ENCODE measurements at places on chromosomes 2 and 18.

- no peaks in the 10 kb centered on the region for H3K4me1 ChIP-seq
- DNase-seq = no peak
- no peaks in the 10 kb centered on the region for H3K27me3 ChIP-seq
- no peaks in the 10 kb centered on the region for H3K36me3 ChIP-seq
- no peak overlapping the region for H3K27ac ChIP-seq
Observed at GRCh38 chr18:67730886-67731285, 214.4 kb upstream of the DSEL start.

GRCh38 chr2:66845307-66845706, 410.4 kb downstream of the MEIS1 start:
- H3K27me3 ChIP-seq = no peaks in the 10 kb centered on the region
- no peaks in the 10 kb centered on the region for H3K36me3 ChIP-seq
- H3K4me3 ChIP-seq = no peak overlapping the region
- no peak for DNase-seq
- no peak overlapping the region for H3K27ac ChIP-seq
- no peaks in the 10 kb centered on the region for H3K4me1 ChIP-seq

DNA sequence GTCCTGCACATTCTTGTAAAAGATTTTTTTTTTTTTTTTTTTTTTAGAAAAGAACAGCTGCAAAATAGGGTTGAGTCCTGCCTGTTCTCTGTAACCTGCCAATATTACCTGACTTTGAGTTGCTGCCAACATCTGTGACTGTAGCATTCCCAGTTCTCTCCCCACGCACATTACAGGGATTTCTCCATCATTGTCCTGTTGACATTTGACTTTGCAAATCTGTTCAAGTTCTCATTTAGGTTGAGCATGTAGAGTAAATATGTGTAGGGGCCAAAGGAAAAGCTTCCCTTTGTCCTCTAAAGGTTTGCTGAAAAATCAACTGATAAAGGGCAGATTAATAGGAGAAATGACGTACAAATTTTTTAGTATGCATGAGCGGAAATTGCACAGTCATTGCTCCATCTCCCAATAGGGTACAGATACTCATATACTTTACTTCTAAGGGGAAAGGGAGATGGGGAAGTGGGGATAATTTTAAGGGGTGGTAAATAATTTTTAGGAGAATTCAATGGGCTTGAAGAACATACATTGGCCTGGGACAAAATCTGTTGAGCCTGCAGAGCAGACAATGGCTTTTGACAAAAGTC, 385.5 kb downstream of the PIK3C3 start:
- H3K4me3 ChIP-seq = no peak overlapping the region
- no peaks in the 10 kb centered on the region for H3K4me1 ChIP-seq

DNA sequence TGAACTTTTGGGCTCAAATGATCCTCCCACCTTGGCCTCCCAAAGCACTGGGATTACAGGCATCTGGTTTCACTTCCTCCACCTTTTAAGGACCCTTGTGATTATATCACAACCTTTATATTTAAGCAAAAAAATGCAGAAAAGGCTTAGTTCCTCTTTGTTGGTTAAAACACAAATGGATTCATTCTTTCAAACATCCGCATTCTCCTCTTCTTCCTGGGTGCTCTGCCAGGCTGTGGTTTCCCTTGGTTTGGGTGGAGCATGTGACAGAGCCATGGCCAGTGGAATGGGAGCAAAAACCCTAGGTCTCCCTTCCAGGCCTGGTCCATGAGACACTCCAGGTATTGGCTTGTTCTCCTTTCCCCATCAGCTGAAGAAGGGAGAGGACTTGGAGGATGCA, 9.9 kb upstream of the SLC66A3 start:
- H3K4me1 ChIP-seq = no peaks in the 10 kb centered on the region
- no peak overlapping the region for H3K27ac ChIP-seq
- no peak for DNase-seq
- H3K4me3 ChIP-seq = no peak overlapping the region

- H3K4me3 ChIP-seq = no peak overlapping the region
- H3K27me3 ChIP-seq = no peaks in the 10 kb centered on the region
- no peak overlapping the region for H3K27ac ChIP-seq
- DNase-seq = no peak
- H3K4me1 ChIP-seq = no peaks in the 10 kb centered on the region
Observed at GRCh38 chr2:108403494-108403893, 25.7 kb downstream of the SULT1C4 start.

DNA sequence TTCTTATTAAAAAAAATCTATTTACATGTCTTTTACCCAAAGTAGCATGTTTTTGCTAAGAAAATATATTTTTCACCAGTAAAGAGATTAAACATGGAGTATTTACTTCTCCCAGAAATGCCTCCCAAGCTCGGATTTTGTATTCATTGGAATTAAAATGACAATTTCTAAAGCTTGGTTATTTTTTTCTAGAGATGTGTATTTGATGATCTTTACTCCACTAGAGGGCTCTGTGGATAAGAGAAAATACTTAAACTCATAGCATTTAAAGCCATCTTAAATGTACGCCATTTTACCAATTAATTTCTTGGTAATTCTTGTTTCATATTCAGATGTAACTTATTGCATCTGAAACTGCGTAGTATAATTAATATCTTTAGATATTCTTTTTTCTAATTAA, 461.4 kb downstream of the GALR1 start:
- H3K4me3 ChIP-seq = no peak overlapping the region
- H3K27ac ChIP-seq = no peak overlapping the region
- no peak for DNase-seq
- no peaks in the 10 kb centered on the region for H3K4me1 ChIP-seq

GRCh38 chr2:162074928-162075688, 1.1 kb upstream of the DPP4 start:
- no peaks in the 10 kb centered on the region for H3K27me3 ChIP-seq
- H3K4me3 ChIP-seq = no peak overlapping the region
- no peak overlapping the region for H3K27ac ChIP-seq
- H3K36me3 ChIP-seq = no peaks in the 10 kb centered on the region
- DNase-seq = no peak
- H3K4me1 ChIP-seq = peaks cover 37% of the 10 kb centered on the region

GRCh38 chr2:144682248-144682647, 162.3 kb upstream of the ZEB2 start:
- DNase-seq = no peak
- no peaks in the 10 kb centered on the region for H3K36me3 ChIP-seq
- no peak overlapping the region for H3K27ac ChIP-seq
- H3K4me1 ChIP-seq = no peaks in the 10 kb centered on the region
- no peaks in the 10 kb centered on the region for H3K27me3 ChIP-seq
- H3K4me3 ChIP-seq = no peak overlapping the region

GRCh38 chr2:137924019-137924418, 40.3 kb upstream of the HNMT start:
- H3K36me3 ChIP-seq = no peaks in the 10 kb centered on the region
- H3K27ac ChIP-seq = no peak overlapping the region
- no peaks in the 10 kb centered on the region for H3K4me1 ChIP-seq

- H3K4me3 ChIP-seq = no peak overlapping the region
- H3K36me3 ChIP-seq = no peaks in the 10 kb centered on the region
- H3K27me3 ChIP-seq = no peaks in the 10 kb centered on the region
- H3K27ac ChIP-seq = no peak overlapping the region
Observed at GRCh38 chr18:29594493-29594892, 1417.6 kb upstream of the CDH2 start.

DNA sequence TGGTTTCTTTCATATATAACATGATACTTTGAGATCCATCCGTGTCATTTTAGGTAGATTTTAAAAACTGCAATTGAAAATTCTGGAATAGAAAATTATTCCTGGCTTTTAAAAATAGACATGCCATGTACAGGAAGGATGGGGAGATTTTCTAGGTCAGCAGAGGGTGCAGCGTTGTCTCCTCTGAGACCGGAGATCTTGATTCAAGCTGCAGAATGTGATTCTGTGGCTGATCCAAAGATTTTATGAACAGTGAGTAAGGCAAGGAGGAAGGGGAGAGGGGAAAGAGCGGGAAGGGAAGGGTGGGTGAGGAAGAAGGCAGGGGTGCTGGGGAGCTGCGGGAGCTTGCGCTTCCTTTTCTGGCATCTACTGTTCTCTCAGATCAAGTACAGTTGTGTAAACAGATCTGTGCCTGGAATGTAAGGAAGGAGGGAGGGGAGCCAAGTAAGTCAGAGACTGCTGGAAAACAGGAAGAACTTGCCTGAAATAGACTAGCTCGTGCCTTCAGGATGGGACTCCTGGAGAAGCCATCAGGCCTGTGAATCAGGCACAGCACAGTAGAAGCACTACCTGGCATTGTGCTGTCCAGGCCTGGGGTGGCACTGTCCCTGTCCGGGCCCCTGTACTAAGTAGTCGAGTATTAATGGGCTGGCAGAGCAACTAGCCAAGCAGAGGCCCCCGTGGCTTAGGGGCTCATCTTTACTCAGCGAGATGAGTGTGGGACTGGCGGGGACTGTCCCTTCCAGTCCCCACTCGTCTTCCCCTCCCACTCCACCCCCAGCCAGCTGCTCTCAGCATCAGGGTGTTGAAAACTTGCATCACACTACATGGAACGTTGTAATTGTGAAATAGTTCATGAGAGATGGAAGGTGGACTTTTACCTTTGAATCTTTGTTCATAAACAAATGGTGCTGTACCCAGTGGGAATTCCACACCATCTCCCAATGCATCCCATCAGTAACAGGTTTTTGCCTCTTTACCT, 163.5 kb downstream of the UXS1 start:
- peaks cover 20% of the 10 kb centered on the region for H3K4me1 ChIP-seq
- H3K36me3 ChIP-seq = no peaks in the 10 kb centered on the region
- H3K27ac ChIP-seq = no peak overlapping the region
- H3K27me3 ChIP-seq = no peaks in the 10 kb centered on the region
- H3K4me3 ChIP-seq = no peak overlapping the region

DNA sequence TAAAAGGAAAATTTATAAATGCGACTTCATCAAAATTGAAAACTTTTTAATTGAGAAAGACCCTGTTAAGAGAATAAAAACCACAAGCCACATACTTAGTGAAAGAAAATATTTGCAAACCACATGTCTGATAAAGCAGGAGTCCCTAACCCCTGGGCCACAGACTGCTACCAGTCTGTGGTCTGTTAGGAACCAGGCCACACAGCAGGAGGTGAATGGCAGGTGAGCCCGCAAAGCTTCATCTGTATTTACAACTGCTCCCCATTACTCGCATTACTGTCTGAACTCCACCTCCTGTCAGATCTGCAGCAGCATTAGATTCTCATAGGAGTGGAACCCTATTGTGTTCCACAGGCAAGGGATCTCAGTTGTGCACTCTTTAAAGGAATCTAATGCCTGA, 95.5 kb upstream of the CRACDL start:
- no peak for DNase-seq
- no peaks in the 10 kb centered on the region for H3K36me3 ChIP-seq
- no peaks in the 10 kb centered on the region for H3K4me1 ChIP-seq
- no peak overlapping the region for H3K4me3 ChIP-seq
- no peaks in the 10 kb centered on the region for H3K27me3 ChIP-seq
- no peak overlapping the region for H3K27ac ChIP-seq

- peaks cover 44% of the 10 kb centered on the region for H3K4me1 ChIP-seq
- DNase-seq = peak; percentile 75
- no peaks in the 10 kb centered on the region for H3K27me3 ChIP-seq
- H3K36me3 ChIP-seq = no peaks in the 10 kb centered on the region
Observed at GRCh38 chr2:233404222-233404621, 49.9 kb downstream of the DGKD start.

- no peaks in the 10 kb centered on the region for H3K4me1 ChIP-seq
- H3K36me3 ChIP-seq = no peaks in the 10 kb centered on the region
- no peak for DNase-seq
- no peaks in the 10 kb centered on the region for H3K27me3 ChIP-seq
Observed at GRCh38 chr2:159545085-159545484, 71.3 kb downstream of the BAZ2B start.

GRCh38 chr2:238493880-238494572, 67.3 kb downstream of the ASB1 start:
- no peaks in the 10 kb centered on the region for H3K27me3 ChIP-seq
- DNase-seq = no peak
- H3K27ac ChIP-seq = no peak overlapping the region
- no peaks in the 10 kb centered on the region for H3K36me3 ChIP-seq
- H3K4me1 ChIP-seq = peaks cover 27% of the 10 kb centered on the region

DNA sequence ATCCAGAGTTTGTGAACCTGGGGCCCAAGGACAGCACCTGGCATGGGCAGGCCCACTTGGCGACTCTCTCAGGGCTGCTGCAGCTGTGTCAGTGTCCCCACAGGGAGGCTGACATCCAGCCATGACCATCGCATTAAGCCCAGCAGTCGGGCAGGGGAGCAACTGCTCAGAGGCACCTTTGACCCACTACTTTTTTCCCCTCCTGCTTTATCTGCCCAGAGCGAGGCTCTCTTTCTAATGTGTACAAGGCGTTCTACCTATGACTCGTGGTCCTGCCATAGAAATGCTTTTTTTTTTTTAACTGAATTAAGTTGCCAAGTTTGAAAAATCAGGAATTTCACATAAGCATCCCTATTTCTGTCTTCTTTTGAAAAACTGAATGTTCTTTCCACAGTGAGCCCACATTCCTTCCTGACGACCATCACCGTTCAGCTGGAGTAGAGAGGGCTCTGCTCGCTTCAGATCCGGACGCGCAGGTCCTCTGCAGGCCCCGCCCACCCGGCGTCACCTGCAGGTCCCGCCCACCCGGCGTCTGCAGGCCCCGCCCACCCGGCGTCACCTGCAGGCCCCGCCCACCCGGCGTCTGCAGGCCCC, 403 bp upstream of the CLUL1 start:
- H3K27ac ChIP-seq = no peak overlapping the region
- peaks cover 11% of the 10 kb centered on the region for H3K4me1 ChIP-seq
- no peak for DNase-seq
- no peaks in the 10 kb centered on the region for H3K27me3 ChIP-seq

GRCh38 chr2:162038725-162039124, 35.3 kb downstream of the DPP4 start:
- DNase-seq = no peak
- peaks cover 4% of the 10 kb centered on the region for H3K4me1 ChIP-seq
- no peak overlapping the region for H3K4me3 ChIP-seq
- peaks cover 12% of the 10 kb centered on the region for H3K36me3 ChIP-seq
- H3K27me3 ChIP-seq = no peaks in the 10 kb centered on the region

DNA sequence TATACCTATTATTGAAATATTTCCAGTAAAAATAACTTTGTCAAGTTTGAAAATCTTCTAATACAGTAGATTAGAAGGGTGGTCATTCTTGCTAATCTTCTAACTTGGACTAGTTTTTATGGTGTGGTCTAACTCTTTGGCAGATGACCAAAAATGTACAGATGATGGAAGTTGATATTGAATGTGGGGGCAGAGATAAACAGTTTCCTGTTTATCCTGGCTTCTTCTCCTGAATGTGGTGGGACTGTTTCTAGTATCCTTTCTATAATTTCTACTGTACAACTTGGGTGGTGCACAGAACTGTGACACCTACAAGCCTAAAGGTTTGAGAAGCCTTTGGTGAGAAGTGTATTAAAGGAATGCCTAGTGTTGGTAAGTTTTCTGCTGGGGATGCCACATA, 178.7 kb downstream of the PDE11A start:
- H3K4me3 ChIP-seq = no peak overlapping the region
- no peak overlapping the region for H3K27ac ChIP-seq
- no peak for DNase-seq
- H3K36me3 ChIP-seq = no peaks in the 10 kb centered on the region
- H3K4me1 ChIP-seq = no peaks in the 10 kb centered on the region
- H3K27me3 ChIP-seq = no peaks in the 10 kb centered on the region

Measured in CD4-positive, alpha-beta memory T cell (primary cell).